ENCODE measurements at places on chromosomes 3 and 15. TPM values are rescaled to one million over a fixed set of nuclear protein-coding genes. Genes with fewer than 3 reads are reported as not detected.

The SCN11A gene
- polyA plus RNA-seq = 0.04 TPM

The NME9 gene
- 0.54 TPM for polyA plus RNA-seq

The CD200 gene
- polyA plus RNA-seq = 18.9 TPM

GRCh38 chr3:22928216-22929110 lies 274.7 kb upstream of the UBE2E2 start:
- DNase-seq = peak; percentile 40

DNA sequence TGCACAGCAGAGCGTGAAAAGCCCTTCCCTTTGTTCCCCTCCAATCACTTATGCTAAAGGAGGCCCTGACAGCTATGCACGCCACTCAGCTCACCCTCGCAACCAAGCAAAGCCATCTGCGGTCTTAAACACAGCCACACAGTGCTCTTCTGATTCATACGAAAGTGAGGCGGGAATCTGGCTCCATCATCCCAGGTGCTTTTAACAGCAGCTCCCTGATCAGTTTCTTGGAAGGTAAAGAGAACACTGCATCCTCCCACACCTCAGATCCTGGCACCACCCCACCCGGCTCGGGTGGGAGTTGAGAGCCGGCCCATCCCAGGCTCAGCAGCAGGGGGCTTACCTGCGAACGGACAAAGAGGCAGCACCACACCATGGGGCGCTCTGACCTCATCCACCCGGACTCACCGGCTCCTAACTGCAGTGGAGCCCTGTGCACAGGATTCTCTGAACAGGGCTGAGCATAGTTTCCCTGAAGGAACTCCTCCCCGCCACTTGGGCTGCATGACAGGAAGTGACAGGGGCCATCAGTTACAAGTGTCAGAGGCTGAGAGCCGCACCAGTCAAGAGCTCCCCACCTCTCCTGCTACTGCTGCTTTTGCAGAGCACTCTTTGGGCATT lies 114.3 kb upstream of the ARHGEF3 start:
- no peak for DNase-seq

- no peak for DNase-seq
These were observed 30.4 kb downstream of the COLQ start for GRCh38 chr3:15491143-15491542.

GRCh38 chr3:140296796-140297352 lies 361.9 kb downstream of the CLSTN2 start:
- peak; percentile 40 for DNase-seq
